Activated CD8-positive, alpha-beta memory T cell treated with anti-CD3 and anti-CD28 coated beads for 24 hours (primary cell): ENCODE measurements at places on chromosomes 7 and 10.
A peak's percentile ranks its signal among the peaks of the same experiment; 100 is the strongest.

GRCh38 chr10:30055226-30055662 is 4.1 kb downstream of the JCAD start:
- no peak for DNase-seq

DNA sequence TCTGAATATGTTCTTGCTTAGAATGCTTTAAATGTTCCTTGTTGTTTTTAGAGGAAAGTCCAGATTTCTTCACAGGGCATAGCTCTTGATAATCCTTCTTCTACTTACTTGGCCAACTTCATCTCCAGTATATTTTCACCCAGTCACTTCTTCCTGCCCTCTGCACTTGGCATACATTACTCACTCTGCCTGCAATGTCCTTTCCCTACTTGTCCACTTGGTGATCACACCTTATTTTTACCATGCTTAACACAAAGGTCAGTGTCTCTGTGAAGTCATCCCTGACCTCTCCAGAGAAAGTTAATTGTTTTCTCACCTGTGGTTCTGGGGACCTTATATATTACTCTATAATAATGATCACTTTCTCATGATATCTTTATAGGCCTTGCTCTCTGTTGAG is 23.3 kb downstream of the SFRP4 start:
- no peak for DNase-seq

- DNase-seq = no peak
These were observed 5.5 kb downstream of the VSTM4 start for GRCh38 chr10:49109669-49110340.

DNA sequence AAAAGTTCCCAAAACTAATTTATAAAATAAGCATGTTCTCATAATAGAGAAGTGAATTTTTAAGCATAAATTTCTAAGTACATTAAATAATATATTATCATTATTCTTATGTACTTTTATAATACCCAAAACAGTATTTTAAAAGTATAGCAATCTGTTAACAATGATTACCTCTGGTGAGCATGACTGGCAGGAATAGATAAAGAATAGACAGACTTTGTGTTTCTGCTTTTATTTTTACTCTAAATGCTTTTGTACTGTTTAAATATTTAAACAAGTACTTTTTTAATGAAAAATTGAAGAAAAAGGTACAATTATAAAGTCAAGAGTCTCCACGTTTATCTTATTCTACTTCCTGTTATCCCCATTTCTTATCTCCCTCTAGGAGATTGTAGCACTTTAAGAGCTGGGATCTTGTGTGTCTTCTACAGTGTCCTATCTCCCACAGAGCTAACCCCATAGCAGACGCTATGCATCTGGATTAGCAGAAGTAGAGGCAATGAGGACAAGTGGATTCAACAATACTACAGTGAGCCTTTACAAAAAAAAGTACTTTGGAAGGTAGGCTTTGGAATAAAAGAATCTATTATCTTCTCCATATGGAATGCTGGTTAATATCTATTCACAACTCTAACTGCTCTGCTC is 42.9 kb downstream of the IDE start:
- DNase-seq = no peak

GRCh38 chr10:19764111-19764510 is 52.1 kb upstream of the PLXDC2 start:
- DNase-seq = no peak

- no peak for DNase-seq
These were observed 368.9 kb downstream of the PLXDC2 start for GRCh38 chr10:20185116-20185515.

DNA sequence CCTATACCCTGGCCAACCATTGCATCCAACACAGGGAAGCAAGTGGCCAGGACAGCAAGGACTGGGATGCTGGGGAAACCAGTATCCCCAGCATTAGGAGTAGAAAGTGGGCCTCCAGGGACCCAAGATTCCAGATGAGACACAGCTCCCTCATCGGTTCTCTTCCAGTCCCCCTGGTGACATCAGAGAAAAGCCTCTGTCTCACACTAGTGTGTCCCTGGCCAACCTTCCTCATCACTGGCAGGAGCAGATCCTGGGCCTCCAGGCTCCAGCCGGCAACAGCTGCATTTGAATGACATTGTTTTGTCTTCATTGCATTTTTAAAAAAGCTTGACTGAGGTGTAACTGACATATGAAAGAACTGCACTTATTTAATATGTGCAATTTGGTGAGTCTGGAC is 177.3 kb upstream of the LYZL2 start:
- no peak for DNase-seq

- no peak for DNase-seq
These were observed 37.1 kb downstream of the RBAK start for GRCh38 chr7:5082806-5083205.

- no peak for DNase-seq
These were observed 472 bp upstream of the ADAM22 start for GRCh38 chr7:87933605-87933952.

GRCh38 chr7:13050703-13051102 is 363.3 kb downstream of the ARL4A start:
- no peak for DNase-seq

DNA sequence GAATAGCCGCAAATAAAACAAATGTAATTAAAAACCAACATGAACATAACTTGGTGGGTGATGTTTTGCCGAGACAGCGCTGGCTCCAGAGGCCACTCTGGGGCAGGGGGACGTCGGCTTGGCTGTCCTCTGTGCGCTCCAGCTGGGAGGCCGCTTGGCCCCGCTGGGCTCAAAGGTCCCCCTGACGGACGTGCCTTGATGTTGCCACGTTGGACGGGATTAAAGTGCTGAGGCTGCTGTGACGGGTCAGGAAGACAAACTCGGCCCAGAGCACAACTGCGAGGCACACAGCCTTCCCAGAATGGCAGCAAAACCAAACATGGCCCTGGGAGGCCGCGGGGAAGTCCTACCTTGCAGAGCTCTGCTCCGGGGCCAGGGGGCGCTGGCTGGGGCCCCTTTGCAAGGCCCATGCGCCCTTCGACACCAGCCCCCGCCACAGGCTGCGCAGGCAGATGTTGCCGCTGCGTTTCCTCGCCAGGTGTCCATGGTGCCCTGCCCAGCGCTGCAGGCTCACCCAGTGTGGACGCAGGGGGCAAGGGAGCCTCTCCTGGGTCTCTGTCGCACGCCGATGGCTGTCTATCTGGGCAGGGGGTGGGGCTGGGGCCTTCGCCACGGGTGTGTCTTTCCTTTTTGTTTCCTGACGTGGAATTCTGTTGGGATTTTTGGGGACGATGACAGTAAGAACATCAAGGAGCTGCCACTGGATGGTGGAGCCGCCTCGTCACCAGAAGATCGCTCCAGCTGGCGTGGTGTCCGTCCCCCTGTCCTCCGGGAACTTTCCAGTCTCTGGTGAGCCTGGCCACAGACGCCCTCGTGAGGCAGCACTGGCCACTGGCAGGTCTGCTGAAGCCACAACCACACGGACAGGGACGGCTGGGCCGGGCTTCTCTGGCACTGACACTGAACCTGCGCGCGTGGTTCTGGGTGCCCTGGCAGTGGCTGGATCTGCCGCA is 99.6 kb upstream of the DIP2C start:
- peak; percentile 63 for DNase-seq

DNA sequence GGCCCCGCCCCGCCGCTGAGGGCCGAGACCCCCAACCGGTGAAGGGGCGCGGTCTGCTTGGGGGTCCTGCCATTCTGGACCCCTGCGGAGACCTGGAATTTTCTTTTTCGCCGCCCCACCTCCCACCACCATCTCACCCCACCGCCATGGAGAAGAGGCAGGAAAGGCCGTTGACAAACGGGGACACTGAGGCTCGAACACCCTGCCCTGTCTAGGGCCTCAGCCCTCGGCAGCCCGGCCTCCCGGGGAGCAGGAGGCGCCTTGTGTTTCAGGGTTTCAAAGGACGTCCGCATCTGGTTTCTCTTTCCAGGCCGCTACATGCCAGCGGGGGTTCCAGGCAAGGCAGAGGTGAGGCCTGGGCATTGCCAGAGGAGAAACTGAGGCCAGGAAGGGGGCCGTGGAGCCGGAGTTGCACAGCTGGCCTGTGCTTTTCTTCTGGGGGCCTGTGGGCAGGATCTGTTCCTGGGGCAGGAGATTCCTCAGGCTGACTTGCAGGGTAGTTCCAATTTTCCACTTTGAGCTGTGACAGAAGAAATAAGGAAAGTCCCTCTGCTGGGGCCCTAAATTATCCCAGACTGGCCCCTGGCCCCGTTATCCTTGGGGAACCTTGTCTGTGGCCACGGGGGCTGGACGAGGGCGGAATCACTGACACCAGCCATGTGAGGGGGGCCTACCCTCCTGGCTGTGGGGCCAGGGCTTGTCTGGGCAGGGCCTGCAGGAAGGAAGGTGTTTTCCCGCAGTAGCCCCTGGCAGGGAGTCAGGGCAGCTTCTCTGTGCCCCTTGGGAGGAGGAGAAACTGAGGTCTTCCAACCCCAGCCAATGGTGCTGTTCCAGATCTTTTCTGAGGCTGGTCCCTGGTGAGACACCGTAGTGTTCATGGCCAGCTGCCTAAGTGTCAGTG is 900 bp upstream of the MICALL2 start:
- DNase-seq = no peak

DNA sequence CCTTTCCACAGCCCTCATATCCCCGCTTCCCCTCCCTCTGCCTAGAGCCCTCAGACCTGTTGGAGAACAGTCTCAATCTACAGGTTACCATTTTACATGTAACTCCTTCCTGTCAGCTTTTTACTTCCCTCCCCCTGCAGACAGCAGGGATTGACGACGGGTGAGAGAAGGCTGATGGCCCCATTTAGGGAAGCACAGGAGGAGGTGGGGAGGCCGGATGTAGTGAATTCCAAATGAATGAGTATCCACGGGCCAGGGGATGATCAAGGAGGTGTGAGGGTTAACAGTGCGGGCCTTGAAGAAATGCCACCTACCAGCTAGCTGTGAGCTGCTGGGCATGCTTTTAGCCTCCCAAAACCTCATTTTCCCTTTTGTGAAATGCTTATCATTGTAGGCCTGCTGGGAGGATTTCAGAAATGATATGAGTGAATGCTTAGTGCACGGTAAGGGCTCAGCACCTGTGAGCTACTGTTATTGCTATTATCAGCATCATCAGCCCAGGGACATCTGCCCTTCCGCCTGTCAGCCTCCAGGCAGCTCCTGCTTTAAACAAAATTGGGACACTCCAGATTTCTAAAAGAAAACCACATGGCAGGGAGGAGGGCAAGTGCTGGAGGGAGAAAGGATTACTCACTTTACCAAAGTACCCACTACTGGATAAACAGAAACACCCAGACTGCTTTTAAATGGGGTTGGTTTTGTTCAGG is 6.5 kb upstream of the NANOS1 start:
- peak; percentile 35 for DNase-seq

DNA sequence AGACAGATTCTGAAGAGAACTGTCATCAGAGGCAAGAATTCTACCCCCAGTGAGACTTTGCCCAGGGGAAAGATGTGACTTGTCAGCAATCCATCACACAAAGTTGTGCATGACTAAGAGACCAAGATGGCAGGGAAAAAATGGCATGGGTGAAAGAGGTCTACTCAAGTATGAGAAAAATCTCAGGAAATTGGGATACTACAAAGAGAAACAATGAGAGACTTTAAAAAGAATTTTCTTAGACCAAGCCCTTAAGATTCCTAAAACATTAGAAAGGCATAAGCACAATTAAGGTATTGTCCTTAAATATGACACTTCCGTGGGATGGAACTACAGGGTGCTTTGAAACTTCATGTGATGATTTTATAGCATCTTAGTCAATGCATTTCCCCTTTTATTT is 45.6 kb upstream of the PDE1C start:
- no peak for DNase-seq

GRCh38 chr10:70762441-70763175 is 22.6 kb downstream of the TBATA start:
- no peak for DNase-seq

GRCh38 chr7:83162402-83163256 is at the start of gene PCLO:
PCLO (minus strand) TSS chr7:83162884; CDS start chr7:83162592, 292 bp downstream.
- peak; percentile 70 for DNase-seq

- DNase-seq = no peak
These were observed 25.4 kb upstream of the INPP5F start for GRCh38 chr10:119700321-119700954.

DNA sequence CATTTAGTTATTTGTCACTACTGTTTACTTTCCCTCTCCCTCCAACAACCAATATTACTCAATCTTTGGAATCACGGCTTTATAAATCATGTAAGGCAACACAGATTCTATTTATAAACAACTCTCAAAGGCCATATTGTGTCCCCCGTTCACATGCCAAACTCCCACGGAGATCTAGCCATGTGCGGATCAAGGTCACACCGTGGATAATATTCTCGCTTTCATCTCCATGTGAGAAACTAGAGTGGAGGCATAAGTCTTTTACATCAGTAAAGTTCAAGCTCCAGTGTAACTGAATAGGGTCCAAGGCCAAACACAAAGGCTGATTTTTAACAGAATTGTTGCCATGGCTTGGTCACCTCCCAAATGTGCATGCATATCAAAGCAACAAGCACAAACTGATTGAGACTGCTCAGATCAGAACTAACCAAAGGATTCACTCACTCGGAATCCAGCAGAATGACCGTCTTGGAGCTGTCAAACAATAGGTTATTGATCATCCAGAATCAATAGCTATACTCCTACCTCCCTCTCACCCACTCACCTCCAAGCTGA is 569.5 kb upstream of the LRRN3 start:
- no peak for DNase-seq

DNA sequence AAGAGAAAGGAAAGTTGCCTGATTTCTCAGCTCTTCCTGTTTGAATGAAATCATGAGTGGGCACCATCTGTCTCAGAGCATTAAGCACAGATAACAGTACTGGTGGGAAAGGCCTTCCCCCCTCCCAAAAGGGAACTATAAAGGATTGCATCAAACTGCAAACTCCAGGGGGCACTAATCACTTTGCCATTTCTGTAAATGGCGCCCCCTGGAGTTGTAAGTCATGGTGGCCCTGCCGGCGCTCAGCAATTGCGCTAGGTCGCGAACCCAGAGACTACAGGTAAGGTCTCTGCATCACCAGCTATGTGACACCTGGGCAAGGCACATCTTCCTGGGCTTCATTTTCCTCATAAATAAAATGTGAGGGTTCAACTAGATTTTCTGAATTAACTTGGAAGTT is 11.1 kb downstream of the LRRC4 start:
- DNase-seq = no peak

DNA sequence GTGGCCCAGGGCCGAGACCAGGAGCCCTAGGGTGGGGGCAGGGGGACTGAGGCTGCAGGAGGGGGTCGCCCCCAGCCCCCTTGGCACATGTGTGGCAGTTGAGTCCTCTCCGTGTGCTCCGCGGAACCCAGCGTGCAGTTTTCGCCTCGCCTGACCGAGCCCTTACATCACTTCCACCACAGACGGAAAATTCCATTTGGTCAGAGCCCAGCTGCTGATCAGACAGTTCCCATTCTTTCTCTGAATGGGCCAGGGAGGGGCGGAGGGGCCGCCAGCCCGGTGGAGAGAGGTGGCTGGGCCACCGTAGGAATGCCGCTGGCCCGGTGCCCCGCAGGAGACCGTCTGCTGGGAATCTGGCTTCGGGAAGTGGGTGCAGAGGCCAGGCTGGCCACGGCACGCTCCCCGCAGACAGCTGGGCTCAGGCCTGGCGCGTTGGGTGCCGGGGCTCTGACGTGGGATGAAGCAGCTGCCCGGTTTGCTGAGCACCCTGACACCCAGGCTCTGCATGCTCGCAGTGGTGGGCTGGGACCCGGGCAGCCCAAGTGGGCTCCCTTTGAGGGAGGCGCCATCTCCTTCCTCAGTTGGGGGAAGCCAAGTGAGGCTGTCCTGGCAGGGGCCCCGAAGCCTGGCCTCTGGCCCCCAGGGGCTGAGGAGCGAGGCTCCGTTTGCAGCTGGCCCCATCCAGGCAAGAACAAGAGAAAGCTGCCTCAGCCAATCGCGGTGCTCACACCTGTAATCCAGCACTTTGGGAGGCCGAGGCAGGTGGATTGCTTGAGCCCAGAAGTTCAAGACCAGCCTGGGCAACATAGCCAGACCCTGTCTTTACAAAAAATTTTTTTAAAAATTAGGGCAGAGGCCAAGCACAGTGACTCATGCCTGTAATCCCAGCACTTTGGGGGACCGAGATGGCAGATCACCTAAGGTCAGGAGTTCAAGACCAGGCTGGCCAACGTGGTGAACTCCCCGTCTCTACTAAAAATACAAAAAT is 9.9 kb downstream of the TTYH3 start:
- DNase-seq = no peak
